ENCODE measurements at places on chromosomes 1 and 21.

GRCh38 chr1:205508227-205508714, 3.8 kb downstream of the CDK18 start:
- DNase-seq, result no peak

DNA sequence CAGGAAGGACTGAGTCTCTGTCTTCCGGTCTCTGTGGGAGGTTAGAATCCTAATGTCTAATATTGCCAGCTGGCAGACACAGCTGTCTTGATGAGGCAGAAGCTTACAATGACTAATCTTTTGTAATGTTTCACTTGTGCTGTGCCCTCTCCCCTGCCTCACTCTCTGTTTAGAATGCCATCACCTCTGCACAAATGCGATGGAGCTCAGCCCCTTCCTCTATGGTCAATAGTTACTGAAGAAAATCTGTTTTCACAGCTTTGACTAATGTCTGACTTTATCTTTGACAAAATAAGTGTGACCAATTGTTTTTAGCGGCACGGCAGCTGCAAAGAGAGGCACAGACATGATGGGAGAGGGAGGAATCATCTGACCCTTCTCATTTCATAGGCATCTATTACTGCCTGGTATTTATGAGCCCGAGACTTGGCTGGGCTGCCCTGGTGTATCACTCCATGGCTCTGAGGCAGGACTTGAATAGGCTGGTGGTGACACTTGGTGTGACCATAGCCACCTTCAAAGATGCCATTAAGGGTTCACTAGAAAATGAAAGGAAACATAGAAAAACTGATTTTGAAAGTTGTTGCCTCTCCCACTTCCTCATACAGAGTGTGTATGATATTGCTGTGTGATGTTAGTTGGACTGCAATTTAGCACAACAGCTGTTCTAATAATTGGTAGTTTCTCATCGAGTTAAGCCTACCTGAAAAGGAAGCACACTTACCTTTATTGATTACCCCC, 163.2 kb upstream of the NBPF11 start:
- DNase-seq, result no peak

DNA sequence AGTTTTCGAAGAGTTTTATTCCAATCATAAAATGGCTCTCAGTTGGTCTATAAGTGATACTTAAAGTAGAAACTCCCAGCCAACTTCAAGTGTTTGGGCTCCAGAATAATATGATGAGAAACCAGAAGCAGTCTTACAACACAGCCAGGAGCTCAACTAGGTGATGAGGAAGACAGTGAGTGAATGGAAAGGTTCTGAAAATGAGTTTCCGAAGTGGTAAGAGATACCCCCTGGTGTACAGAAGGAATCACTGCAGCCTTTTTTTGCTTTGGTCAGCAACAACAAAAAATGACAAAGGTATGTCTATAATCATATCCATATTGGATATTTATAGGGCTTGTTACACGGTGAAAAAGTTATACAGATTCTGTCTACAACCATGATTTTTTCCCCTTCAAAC, 16.5 kb downstream of the KRTAP19-1 start:
- peak; percentile 67 for DNase-seq

- DNase-seq, result no peak
These were observed 39.3 kb downstream of the HMGB4 start for GRCh38 chr1:33903210-33903589.

DNA sequence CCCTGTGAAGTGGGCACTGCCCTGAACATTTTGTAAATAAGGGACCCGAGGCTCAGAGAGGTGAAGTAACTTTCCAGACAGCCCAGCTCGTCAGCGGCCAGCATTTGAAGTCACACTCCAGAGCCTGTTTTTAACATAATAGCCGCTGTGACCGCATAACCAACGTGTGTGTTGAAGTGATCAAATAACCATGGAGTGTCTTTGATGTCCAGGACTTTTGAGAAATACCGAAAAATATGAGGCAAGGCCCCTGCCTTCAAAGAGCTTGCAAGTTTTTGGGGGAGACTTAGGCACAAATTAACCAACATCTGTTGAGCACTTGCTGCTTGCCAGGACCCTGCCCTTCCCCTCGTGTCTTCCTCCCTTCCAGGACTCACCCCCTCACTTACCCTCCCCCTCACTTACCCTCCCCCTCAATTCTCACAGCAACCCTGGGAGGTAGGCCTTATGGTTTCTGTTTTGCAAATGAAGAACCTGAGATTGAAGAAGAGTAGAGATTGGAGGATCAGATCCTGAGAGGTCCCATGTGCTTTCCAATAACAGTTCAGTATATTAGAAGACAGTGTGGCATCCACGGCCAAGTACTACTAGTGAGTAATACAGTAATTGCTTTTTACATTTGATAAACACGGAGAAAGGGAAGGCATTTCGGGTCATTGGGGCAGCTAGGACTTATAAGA, 1.3 kb upstream of the SLC16A1 start:
- DNase-seq, result peak; percentile 75

DNA sequence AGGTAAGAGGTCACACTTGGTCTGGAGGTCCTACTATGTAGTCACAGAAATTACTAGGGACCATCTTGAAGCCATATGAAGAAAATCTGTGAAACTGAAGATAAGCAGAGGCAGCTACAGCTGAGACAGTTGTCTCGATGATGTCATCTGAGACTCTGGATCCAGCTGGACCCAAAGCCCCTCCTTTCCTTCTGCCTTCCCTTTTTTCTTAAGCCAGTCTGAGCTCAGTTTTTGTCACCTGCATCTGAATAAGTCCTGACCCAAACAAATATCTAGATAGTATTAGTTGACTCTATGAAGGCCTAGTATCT, 143.3 kb downstream of the ETS2 start:
- DNase-seq, result no peak

DNA sequence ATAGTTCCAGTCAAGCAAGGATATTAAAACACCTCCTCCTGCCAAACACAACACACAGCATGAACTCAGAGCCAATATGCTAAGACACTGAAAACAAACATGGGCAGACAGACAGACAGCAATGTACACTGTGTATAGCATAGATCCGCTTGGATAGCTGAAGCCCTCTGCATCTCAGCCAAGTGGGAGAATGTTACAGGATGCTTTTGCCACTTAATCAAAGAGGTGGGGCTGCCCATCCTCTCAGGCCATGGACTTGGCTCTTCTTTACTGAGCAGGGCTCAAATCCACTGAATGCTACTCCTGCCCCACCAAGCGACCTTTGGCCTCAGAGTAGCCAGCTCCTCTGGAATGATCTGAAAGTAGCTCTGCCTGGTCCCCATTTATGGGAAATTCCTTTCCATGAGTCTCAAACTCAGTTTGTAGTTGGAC, 64.7 kb upstream of the NGF start:
- no peak for DNase-seq

DNA sequence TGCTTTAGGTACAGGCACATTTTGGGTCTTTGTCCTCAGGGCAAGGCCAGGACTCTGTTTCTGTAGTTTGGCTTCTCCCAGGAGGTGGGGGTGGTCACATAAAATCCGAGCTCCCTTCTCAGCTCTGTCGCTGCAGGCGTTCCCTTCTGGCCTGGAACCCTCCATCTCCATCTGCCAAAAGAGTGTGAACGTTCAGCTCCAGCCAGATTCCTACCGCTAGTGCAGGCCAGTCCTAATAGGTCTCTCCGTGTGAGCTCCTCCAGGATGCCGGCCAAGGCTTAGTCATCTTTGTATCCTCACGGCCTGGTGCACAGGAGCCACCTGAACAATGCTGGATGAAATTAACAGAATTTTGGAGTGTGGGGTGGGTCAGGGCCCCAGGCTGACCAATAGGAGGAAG, 19.9 kb upstream of the KCNA10 start:
- no peak for DNase-seq

DNA sequence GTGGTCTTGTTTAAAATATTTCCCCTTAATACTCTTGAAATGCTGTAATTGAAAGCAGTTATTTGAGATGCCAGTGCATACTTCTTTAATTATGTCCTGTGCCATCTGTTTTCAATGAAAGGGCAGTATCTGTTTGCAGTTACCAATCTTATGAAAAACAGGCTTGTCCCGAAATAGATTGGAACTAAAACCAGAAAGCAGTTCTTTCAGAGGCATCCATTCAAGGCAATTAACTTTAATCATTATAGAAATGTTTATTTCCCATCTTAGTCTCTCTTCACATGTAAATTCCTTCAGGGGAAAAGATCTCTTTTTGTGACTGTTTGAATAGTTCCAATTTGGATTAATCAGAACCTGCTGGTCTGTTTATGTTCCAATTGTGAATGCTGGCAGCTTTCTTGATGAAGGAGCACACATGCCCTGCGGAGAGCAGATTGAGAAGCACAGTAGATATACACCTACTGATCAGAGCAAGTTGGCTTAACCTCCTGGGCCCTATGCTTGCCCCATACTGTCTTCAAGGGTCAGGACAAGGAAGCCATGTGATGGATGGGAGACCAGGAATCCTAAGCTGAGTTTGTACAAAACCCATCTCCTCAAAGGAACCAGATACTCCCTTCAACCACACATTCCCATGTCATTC, 41.6 kb upstream of the MROH9 start:
- no peak for DNase-seq

- DNase-seq, result no peak
These were observed 5.1 kb upstream of the ENAH start for GRCh38 chr1:225658041-225658440.

DNA sequence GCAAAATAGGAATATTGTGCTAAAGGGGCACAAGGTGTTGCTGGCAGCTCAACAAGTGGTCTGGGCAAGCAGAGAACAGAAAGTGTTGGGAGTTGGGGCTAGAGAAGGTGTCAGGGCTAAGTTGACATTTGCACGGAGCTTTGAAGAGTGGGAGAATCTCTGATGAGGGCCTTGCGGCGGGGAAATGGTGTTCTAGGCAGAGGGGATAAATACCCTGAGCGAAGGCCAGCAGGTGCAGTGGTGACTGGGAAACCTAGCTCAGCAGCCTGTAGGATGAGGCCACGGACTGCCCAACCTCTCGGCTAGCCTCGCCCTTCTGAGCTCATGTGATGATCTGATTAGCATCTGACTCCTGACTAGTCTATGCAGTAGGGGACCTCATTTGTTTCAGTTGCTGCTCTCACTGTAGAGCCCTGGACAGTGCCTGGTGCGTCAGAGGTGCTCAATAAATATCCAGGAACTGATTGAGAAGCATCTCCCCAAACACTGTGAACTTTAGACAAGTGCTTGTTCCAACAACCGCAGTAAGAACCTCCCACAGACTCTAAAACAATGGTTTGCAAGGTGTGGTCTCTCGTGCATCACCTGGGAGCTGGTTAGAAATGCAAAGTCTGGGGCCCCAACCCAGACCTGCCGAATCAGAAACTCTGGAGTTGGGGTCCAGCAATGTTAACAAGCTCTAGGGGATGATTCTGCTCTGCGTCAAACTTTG, 1.0 kb upstream of the FOXO6 start:
- peak; percentile 76 for DNase-seq

GRCh38 chr1:221548942-221549341, 192.9 kb downstream of the DUSP10 start:
- no peak for DNase-seq

GRCh38 chr1:21318714-21319159, 28.5 kb upstream of the ECE1 start:
- no peak for DNase-seq

DNA sequence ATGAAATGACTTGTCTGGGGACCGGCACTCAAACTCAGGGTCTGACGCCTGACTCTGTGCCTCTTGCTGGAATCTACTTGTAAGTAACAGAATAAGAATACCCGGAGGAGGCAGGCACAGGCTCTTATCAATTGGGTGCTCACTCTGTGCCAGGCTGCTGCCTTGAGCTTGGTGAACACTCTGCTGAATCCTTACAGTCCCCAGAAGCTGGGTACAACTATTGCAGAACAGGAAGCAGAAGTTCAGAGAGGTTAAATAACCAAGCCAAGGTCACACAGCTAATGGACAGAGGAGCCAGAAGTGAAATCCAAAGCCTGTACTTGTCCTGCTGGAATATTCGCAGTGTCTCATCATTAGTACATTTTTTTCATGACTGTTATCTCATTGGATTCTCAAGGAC, 86.0 kb downstream of the EPHB2 start:
- DNase-seq, result no peak

DNA sequence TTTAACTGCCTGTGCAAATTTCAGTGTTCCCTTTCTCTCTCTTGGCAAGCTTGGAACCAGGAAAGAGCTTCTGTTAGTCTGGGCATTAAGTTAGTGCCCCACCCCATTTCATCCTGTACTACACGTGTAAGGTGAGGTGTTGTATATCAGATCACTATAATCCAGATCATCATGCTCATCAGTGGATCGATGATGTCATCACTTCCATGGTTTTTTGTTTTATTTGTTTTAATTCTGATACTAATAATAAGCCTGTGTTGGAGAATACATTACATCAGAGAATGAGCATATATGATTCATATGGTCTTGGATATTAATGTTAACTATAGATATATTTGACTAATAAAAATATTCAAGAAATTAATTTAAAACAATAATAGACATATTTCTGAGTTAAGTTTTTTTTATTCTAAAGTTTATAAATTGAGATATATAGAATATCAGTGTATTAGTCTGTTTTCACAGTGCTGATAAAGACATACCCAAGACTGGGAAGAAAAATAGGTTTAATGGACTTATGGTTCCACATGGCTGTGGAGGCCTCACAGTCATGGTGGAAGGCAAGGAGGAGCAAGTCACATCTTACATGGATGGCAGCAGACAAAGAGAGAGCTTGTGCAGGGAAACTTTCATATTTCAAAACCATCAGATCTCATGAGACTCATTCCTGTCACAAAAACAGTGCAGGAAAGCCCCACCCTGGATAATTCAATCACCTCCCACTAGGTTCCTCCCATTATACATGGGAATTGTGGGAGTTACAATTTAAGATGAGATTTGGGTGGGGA, 588.3 kb upstream of the B3GALT2 start:
- no peak for DNase-seq

DNA sequence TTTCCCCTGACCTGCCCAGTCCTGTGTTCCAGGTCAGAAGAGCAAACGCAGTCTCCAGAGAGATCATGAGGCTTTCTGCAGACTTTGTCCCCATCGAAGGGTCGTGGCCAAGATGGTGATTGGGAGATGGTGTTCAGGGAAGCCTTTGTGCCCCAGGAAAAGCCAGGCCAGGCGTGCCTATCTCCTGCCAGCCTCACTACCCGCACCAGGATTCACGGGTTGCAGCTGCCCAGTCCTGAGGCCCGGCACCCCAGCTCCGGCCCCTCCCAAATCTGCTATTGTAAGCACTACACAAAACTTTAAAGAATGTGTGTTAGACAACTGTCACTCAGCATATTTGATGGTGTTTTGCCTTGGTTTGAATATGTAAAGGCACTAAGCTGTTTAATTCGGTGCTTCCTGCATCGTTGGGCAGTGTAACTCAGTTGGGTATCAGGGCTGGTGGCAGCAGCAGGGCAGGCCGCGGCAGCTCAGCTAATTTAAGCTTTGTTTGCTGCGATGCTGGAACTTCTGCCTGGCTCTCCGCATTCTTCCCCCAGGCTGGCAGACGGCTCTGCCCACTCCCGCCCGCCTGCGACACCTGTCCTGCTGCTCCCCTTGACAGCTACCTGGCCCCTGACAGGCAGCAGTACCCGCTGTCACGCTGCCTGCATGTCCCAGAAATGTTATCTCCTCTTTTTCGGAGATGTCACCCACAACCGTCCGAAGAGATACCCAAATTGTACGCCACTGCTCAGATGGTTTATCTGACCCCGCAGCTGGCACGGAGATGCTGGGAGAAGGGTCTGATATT, 209.0 kb upstream of the VAMP3 start:
- no peak for DNase-seq

GRCh38 chr21:42317826-42318746, 2.9 kb upstream of the TFF3 start:
- no peak for DNase-seq

GRCh38 chr1:82266351-82266750, 465.6 kb downstream of the ADGRL2 start:
- no peak for DNase-seq

GRCh38 chr1:48715921-48716320, 60.8 kb downstream of the BEND5 start:
- DNase-seq, result no peak
